ENCODE measurements at places on chromosomes 3 and 15.

DNA sequence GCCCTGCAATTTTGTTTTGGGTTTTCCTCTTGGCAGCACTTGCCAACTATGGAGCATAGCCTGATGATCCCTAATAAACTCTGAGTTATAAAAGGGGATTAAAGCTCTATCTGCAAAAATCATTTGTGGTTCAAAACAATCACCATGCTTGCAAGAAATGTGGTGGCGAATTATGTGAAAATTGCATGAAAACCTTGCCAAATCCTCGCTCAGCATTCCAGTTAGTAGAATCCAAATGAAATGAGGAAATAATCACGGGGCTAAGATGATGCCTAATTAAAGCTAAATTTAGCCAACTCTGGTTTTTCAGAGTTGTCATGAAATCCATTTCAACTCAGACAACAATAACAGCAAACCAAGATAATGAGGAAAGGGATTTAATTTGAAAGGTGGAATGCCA lies 73.0 kb upstream of the PROK2 start:
- no peak for DNase-seq

DNA sequence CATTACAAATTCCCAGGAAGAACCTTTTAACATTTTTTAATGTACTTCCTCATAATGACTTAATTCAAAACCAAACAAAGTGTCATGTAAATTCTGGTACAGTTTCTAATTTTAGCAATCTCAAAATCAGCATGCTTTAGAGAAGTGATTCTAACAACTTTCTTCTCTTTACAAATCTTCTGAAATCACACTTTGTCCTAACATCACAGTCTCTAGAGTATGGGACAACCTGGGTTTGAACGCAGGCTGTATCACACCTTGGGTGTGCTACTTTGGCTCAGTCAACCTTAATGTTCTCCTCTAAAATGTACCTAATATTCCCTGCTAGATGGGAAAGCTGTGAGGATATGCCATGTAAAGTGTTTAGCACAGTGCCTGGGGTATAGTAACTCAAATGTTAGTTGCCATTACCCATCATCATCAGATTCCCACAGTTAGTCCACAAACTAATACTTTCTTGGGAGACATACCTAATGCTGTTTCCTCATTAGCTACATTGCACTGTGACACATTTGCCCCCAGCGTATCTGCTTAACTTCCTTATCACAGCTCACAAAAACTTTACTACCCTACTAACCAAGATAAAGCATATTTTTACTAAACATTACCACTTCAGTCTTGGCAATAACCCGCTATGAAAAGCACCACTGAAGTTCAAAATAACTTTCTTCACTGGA lies 3.1 kb downstream of the TSPAN3 start:
- no peak for DNase-seq

DNA sequence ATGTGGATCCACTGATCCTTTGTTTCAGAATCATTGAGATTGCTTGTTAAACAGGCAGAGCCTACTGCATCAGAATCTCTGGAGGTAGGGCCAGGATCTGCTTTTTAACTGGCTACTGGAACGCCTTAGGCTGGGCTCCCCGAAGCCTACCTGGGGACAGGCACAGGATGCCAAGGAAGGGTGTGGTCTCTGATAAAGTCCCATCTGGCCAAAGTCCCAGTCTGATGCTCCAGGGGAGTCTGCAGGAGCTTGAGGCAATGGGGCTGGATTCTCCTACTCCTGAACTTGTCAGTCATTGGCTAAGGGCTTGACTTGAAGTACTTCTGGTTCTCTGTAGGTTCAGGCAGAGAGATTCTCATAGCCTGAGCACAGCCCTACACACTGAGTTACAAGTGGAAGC lies 22.4 kb upstream of the CCK start:
- DNase-seq: no peak

- no peak for DNase-seq
Observed at GRCh38 chr3:156233876-156234275, 113.5 kb downstream of the KCNAB1 start.

DNA sequence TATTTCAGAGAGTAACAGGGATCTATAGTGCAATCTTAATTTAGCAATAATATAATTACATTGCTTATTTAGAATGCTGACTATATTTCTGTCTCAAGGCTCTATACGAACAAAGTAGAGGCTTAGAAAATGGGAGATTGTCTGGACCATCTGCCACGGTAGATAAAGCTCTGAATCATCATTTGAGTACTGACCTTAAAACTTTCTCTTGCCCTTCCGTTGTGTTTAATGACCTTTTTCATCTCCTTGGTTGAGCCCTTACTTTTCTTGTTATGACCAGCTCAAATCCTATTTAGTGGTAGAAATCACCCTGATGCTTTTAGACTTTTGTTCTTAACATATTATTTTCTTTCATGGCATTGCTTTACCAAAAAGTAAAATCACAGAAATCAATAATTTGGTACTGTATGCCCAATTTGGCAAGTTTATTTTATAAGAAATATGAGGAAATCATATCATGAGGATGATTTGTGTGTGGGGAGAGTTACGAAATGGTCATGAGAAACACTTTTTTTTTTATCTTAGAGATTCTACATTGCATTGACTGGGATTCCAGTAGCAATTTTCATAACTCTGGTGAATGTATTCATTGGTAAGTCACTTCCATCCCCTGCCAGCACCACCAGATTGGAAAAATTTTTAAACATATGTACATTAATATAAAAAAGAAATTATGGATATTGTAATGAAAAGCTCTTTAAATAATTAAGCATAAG lies 11.0 kb downstream of the NDUFB5 start:
- no peak for DNase-seq

DNA sequence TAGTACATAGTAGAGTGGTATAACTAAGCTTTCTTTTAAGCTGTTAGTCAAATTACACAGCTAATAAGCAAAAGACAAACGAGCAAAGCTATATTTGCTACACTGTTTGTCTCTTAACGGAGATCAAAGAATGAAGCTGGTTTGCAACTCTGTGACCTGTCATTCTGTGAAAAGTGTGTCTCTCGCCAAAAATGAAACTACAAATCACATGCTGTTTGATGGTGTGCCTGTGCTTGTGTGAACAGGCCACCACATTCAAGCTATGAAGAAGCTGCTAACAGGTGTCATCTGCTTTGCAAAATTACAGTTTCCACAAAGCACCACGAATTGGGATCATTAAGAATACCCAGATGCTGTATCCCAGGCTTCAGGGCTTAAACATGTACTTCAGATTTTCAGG lies 667.8 kb upstream of the NAALADL2 start:
- no peak for DNase-seq

- DNase-seq: no peak
Observed at GRCh38 chr3:184842433-184842832, 30.5 kb downstream of the VPS8 start.

- DNase-seq: no peak
Observed at GRCh38 chr15:98419173-98419780, 229.1 kb upstream of the IGF1R start.

GRCh38 chr3:177611752-177612334 lies 414.6 kb upstream of the TBL1XR1 start:
- no peak for DNase-seq

- DNase-seq: no peak
Observed at GRCh38 chr15:78842519-78842918, 30.2 kb upstream of the MORF4L1 start.

DNA sequence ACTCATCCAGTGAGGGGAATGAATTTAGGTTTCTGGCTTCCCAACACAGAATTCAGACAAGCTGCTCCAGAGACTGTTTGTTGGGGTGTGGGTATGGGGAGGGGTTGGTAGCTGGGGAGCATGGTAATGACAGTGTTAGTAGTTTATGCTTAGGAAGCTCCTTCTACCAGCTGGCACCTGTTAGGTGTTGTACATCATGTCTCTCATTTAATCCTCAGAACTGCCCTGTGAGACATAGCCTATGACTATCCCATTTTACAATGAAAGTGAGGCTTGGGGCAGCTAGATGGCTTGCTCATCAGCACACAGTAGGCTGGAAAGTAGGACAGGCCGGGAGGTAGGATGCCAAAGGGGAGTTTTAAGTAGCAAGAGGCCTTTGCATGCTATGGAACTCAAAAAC lies 2.5 kb downstream of the EIF4E3 start:
- no peak for DNase-seq

GRCh38 chr15:90957791-90958190 lies 3.1 kb downstream of the RCCD1 start:
- no peak for DNase-seq

GRCh38 chr3:89795506-89795905 lies 688.1 kb downstream of the EPHA3 start:
- DNase-seq: no peak

GRCh38 chr15:59993041-59993750 lies 10.9 kb upstream of the FOXB1 start:
- no peak for DNase-seq

- DNase-seq: no peak
Observed at GRCh38 chr15:62439543-62440016, 274.5 kb upstream of the C2CD4B start.

- no peak for DNase-seq
Observed at GRCh38 chr3:69892706-69893105, 106.8 kb upstream of the SAMMSON start.

- no peak for DNase-seq
Observed at GRCh38 chr3:186247821-186248814, 113.9 kb downstream of the DGKG start.

DNA sequence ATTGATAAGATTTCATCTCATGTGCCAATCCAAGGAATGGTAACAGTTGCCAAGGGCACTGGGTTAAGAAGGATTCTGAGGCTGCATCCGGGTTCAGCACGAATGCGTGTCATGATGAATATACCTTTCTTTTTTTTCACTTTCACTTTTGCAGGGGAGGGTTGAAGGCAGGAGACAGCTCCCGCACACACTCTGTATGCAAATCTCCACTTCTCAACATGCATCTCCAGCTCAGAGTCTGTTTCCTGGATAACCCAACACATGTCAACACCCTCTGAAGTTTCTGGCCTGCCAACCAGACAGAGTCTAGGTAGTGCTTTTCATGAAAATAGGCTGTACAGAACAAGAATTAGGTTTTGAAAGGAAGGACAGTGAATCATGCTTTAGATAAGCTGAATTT lies 21.6 kb downstream of the B4GALT4 start:
- no peak for DNase-seq

- DNase-seq: no peak
Observed at GRCh38 chr15:73114064-73114463, 61.8 kb downstream of the NEO1 start.

- DNase-seq: no peak
Observed at GRCh38 chr15:87947560-87947959, 309.0 kb downstream of the NTRK3 start.

DNA sequence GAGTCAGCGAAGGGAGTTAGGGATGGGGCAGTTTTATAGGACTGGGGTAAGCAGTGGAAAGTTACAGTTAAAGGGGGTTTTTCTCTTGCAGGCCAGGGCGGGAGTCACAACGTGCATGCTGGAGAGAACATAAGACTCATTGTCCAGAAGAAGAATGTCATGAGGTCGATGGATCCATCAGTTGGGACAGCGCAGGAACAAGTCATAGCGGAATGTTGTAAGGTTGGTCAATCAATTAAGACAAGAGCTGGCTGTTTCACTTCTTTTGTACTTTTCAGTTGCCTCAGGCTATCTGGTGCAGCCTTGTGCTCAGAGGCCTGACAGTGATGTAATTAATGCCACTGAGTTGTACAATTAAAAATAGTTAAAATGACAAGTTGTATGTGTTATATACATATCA lies 165.6 kb downstream of the OCA2 start:
- no peak for DNase-seq

- no peak for DNase-seq
Observed at GRCh38 chr15:44706401-44706800, 4.7 kb downstream of the PATL2 start.

GRCh38 chr3:67082533-67083024 lies 84.5 kb downstream of the KBTBD8 start:
- DNase-seq: no peak

- no peak for DNase-seq
Observed at GRCh38 chr3:22371036-22371435, 620.0 kb upstream of the ZNF385D start.

GRCh38 chr3:126340596-126340942 lies 16.6 kb downstream of the KLF15 start:
- no peak for DNase-seq

DNA sequence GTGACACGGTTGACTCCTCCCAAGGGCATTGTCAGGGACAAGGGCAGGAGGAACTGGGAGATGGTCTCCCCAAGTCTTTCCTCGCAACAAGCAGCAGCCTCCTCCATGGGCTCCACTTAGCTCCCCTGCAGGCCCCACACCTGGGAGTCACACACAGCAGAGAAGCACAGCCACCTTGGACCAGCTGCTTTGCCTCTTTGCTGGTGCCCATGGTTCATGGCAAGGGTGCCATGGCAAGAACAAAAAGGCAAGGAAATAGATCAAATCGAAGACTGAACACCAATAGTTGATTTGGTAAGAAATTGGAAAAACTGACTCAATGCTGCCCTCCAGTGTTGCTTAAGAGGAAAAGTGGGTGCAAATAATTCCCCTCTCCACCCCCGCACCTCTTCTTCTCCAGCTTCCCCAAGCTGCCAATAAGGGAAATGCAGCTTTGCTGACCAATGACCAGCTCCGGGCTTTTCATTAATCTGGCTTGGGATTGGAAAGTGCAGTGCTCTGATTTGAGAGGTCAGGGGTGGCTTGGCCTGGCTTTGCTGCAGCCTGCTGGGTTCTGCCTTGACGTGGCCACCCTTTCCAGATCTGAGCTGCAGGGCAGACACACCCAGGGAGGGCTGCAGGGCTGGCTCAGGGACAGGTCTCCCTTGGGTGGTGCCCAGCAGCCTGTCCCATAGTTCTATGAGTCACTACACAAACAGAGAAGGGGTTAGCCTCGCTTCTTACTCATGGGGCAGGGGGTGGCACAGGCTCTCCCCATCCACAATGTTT lies 162.0 kb downstream of the KLF13 start:
- no peak for DNase-seq

DNA sequence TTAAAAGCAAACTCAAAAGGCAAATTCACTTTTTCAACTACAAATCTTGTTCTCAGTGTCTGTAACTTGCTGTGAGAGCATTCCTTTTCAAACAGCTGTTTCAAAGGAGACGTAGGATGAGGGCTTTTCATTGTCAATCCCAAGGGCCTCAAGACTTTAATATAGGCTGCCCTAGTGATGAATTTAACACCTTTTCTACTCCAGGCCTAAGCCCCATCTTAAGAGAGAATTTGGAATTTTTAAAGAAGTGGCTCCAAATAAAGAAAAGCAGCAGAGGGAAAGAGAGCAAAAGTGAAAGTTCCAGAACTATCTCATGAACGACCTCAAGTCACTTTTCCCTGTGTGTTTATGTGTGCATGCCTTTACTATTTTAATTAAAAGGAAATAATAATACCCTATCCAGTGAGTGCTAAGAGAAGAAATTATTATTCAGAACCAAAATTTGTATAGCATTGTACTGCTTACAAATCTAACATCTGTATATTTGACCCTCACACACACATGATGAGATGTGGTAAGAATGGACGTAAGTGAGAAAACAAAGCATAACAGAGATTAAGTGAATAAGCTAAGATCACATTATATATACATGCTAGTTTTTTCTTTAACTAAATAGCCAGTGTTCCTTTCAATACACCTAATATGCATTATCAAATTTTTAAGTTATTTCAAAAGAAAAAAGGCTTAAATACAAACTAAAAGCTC lies 196.4 kb downstream of the VGLL3 start:
- no peak for DNase-seq

- no peak for DNase-seq
Observed at GRCh38 chr3:77590191-77590590, 550.3 kb downstream of the ROBO2 start.

Data from central memory CD8-positive, alpha-beta T cell (primary cell).